ENCODE measurements at places on chromosomes 3 and 15. TPM values are rescaled to one million over a fixed set of nuclear protein-coding genes. Genes with fewer than 3 reads are reported as not detected.
A peak's percentile ranks its signal among the peaks of the same experiment; 100 is the strongest.

The COLQ gene
- 1.9 TPM for total RNA-seq

- no peak for DNase-seq
These were observed 73.0 kb downstream of the FAM43A start for GRCh38 chr3:194758716-194759115.

The SLC27A2 gene
- total RNA-seq, result 3.5 TPM

DNA sequence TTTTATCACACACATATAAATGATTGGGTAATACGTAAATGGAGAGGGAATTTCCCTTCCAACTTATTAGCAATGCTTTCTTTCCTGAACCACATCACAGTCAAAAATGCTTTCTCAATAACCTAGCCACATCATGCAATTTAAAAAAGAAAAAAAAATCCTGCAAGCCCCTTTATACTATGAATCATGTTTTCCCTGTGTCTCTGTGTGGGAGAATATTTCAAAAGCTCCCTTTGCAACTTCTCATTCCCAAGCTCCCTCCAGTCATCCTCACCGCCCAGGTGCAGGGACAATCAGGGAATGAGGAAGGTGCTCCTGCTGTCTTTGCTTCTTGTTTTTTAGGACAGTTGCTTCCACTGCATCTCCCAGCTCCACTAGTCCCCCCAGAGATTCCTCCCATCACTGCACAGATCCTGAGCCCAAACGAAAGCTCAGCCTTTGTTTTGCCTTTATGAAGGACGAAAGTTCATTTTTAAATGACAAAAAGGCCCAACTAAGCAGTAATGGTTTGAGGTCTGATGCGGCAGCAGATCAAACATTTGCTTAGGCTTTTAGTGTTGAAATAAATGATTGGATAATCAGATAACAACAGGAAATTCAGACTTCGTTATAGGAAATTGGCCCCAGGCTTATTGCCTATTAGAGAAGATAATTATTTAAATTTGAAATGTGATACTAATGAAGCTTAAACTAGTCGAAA is 47.8 kb upstream of the ADGRG7 start:
- DNase-seq, result no peak

The CPOX gene
- 22.1 TPM for total RNA-seq

The PARP15 gene
- 5.4 TPM for total RNA-seq

- no peak for DNase-seq
These were observed 65.2 kb downstream of the TPRA1 start for GRCh38 chr3:127525373-127525772.

The C3orf22 gene
- total RNA-seq, result not detected

The CHRFAM7A gene
- total RNA-seq, result 0.80 TPM

DNA sequence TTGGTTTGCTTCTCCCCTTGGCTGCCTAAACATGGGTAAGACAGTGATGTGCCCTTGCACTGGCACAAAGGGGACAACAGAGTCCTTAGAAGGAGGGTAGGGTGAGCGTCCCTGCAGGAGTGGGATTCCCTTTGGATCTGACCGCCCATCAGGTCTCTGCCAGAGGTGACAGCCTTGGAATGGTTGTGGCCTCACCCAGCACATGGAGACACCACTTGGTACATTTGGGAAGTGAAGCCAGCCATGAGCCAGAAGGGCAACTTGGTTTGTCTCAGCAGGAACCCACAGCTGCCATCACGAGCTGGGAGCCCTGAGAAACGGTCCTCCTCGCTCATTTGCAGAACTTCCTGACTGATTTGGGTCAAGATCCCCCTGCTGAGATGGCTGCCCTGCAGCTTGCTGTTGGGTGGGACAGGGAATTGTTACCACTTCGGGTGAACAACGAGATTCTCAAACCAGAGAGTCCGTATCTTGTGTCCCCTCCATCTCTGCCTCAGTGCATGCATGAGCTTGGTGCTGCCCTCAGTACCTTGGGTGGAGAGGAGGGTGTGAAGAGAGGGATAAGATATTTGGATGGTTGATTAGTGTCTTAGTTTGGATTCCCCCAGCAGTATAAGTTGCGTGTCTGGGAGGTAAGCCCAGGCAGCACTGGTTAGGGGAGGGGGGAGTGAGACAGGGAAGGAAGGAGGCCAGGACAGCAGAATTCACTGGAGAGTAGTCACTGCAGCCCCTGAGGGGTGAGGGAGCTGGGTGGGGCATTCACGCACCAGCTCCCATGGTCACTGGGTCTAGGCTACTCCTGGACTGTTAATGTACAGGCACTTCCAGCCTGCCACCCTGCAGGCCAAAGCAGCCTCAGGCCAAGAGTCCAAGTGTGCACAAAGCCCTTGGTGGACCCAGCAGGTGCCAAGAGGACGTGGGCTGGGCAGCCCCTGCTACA is 168.8 kb upstream of the TOPAZ1 start:
- no peak for DNase-seq

DNA sequence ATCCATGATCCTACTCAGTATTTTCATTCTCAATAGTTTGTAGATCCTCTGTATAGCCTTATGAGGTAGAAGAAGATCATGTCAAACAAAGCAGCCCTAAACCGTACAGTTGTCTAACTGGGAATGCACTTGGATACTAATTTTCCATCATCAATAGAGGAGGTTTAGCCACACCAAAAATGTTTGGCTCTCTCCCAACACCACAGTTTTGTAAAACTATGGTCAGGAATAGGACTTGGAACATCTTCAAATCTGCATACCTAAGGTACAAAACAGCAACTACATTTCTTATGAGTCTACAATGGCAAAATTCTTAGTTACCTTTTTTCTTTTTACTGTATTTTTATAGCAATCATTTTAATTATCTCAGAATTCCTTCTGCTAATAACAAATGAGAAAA is 1001.6 kb downstream of the ROBO2 start:
- no peak for DNase-seq

The CDHR4 gene
- not detected for total RNA-seq

- peak; percentile 53 for DNase-seq
These were observed 545.0 kb downstream of the ZPLD1 start for GRCh38 chr3:102979682-102980354.

GRCh38 chr3:16299746-16300145 is 34.7 kb downstream of the OXNAD1 start:
- no peak for DNase-seq

DNA sequence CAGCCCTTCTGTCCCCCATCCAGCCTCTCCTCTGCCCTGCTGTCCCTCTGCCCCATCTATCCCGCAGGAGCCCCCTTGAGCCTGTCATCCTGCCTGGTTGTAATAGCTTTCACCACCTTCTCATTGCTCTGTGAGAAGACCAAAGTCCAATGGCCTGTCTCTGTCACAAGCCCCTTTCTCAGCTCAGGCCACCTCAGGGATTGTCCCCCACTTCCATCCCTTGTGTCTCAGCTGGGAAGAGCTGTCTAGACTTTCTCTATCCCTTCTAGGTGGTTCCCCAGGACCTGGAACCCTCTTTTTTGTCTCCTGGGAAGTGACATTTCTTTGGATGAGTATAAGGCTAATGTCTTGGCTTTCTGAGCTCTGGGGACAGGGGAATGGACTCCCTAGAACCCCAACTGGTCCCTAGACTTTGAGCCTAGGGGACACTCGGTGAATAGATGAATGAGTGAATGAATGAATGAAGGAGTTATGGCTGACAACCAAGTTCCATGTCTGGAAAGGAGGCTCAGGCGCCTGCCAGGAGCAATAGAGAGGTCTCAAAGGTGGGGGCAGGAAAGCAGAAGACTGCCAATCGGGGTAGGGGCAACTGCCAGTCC is 849 bp upstream of the PRKCD start:
- no peak for DNase-seq

- DNase-seq, result no peak
These were observed 1.9 kb upstream of the RMDN3 start for GRCh38 chr15:40756938-40757337.

DNA sequence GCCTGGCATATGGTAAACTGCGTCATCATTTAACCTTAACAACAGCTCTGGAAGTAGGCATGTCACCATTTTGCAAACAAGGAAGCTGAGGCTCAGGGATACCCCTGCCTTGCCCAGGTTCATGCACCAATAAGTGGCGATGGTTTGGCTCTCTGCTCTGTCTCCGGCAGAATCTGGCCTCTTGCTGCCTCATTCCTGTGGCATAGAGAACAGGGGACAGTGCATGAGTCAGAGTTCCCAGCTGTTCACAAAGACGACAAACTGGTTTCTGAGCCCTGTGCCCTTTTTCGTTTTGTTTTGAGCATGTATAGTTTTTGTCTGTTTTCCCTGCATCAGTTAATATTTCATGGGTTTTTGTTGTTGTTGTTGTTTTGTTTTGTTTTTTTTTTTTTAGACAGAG is 236.8 kb downstream of the OPA1 start:
- DNase-seq, result peak; percentile 71

The FANCI gene
- 7.6 TPM for total RNA-seq

- DNase-seq, result no peak
These were observed 155.3 kb downstream of the NR1I2 start for GRCh38 chr3:119937229-119937628.

The MME gene
- total RNA-seq, result 119 TPM

DNA sequence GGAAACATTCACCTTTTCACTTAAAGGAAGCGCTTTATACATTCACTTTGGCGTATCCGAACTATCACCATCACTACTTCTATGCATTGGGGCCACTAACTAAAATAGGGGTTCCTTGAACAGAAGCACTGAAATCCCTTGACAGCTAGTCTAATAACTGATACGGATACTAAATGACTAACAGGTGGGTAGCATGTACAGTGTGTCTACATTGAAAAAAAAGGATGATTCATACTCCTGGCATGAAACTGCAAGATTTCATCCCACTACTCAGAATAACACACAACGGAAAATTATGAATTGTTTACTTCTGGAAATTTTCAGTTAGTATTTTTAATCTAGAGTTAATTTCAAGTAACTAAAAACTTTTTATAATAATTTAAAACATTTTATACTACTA is 96.7 kb downstream of the SMARCC1 start:
- no peak for DNase-seq

GRCh38 chr3:3071136-3071535 is 39.0 kb downstream of the IL5RA start:
- no peak for DNase-seq

DNA sequence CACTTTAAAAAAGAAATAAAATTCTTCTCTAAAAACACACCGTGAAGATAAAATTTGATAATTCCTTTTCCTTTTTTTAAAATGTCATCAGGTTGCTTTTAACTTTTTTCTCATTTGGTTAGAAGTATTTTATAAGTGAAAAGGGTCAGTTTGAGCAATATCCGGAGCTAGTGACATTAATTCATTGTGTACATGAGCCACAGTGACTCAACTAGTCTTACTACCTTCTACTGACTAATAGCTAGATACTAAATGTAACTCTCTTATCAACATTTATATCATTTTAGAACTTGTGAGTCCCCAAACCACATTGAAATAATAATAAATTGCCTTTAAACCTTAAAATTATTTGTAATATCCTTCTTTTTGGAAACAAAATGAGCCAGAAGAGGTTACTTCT is 101.2 kb upstream of the ZBTB20 start:
- no peak for DNase-seq

DNA sequence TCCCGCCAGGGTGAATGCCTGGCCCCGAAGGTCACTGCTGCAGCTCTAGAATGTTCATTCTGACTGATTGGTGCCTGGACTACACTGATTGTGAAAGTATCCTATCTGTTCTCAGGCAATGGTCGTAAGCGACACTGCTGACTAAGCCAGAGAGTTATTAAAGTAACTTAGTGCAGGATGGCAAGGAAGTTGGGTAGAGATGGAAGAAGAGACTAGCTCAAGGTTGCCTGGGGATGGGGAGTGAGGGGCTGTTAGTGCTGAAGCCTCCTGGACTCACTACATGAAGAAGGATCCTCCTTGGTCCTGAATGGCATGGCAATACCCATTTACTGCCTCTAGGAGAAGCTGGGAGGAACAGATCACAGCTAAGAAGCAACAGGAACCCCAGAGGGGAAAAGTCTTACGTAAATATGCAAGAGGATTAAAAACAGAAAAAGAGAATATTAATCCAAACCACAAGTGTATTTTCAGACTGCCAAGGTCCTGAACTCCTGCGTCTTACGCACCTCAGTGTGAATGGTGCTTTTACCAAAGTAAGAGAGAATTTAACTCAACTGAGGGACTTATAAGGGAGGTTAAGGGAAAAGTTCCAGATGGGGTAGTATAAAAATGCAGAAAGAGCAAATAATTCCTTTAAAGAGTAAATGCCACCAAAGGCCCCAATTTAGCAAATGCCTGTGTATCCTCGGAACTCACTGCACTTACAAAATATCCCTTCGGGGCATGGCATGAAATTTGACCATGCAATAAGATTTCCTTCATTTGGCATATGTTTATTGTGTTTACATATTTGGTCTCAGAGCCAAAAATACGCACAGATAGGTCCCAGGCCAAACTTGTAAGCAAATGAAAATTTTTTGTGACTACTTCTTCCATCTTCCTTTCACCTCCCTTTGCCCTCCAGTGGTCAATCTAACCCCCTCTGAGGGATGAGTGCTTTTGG is 64.0 kb upstream of the DGKG start:
- DNase-seq, result peak; percentile 27

- no peak for DNase-seq
These were observed 643.2 kb downstream of the OTOL1 start for GRCh38 chr3:162139841-162140240.

The ZNF35 gene
- total RNA-seq, result 18.7 TPM

The ZPLD1 gene
- 0.33 TPM for total RNA-seq

The GOLGA8S gene
- under 0.01 TPM for total RNA-seq

DNA sequence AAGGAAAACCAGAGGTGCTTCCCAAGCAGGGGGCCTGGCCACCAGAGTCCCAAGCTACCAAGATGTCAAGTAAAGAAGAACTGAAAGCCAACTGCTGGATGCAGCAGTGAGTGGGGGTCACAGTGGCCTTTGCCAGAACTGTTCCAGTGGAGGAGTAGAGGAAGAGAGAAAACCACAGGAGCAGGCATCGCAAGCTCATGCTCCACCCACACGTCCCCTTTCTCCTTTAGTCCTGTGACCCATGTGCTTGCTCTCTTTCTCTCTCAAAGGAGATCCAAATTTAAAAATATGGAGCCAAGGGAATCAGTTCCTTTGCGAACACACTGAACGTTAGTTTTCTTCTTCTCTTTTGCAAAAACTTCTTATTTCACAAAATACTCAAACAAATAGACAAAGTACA is 12.4 kb upstream of the ABHD2 start:
- DNase-seq, result no peak

All from breast epithelium (tissue), 4 donors.